ENCODE measurements at places on chromosomes 11 and 22.

DNA sequence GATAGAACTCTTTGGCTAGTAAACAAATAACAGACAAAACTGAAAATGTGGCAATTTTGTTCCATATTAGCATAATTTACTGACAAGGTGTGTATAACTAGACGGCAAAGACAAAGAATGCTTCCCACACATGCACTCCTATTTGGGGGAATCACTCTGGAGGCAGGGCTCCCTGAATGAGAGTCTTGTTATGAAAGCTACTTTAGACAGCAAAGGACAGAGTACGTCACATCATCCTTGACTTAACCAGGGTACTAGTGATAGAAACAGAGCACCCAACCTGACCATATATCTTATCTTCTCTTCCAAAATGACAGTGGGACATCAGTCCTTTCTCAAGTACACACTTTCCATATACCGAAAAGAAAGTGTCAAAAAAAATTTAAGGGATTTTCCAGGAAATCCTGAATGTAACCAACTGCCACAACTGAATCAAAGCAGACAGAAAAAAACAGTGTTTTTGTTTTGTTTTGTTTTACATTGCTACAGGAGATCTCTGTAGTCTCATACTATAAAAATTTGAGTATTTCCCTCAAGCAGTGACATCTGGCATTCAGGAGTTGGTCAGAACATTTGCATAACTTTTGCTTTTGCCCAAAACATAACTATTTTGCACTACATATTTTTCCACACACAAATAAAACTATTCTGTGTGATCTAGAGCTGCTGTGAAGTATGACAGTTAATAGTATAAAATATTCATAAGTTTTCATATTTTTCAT, 98.9 kb downstream of the ARHGAP20 start:
- no peak for DNase-seq

- DNase-seq: no peak
Measured at GRCh38 chr11:88583251-88583650, 245.7 kb upstream of the CTSC start.

DNA sequence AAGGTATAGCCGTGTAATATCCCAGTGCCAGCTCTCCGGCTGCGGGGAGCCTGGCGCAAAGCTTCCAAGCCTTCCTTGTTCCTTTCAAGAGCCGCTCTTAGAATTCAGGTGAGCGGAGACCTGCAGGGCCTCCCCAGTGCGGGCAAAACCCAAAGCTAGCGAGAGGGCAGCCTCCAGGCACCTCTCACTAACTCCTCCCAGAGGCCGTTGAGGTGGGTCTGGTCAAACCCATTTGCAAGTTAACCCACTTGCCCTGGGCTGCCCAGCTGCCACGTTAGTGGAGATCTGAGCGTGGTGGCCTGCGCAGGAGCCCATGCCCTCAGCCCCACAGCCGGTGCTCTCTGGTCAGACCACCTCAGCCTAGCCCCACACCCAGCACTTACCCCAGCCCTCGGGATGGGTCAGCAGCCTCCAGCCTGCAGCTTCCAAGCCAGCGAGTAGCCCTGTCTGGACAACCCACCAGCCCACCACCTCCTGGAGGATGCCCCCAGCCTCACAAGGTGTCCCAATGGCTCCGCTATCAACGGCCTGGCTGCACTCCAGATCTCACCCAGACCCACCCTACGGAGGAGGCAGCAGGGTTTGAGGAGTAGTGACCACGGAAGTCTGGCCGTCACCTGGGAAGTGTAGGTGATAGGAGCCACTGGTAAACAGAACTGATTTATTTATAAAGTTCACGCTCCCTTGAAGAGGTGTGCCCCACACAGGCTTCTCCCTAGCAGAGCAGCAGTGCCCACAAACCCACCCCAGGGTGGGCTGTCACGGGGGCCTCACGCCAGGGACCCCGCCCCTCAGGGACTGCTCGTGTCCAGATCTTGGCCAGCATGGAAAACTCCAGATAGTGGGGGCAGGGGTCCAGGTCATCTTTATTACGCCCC, 2.3 kb downstream of the ASCL2 start:
- DNase-seq: no peak

DNA sequence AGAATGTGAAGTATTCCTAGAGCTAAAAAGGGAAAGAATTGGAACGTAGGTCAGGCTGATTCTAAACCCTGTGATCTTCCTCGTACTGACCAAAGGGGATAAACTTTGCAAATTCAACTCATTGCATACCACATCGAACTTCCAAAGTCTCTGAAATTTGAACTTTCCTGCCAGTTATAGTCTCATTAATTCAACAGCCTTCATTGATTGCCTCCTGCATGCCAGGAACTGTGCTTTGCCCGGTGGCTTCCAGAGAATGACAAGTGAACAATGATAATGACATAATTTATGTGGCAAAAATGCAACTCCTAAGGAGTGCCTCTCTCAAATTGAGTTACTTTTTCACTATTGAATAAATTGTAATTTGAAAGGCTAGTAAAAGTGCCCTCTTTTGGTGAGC, 107.7 kb upstream of the LDLRAD3 start:
- DNase-seq: no peak

GRCh38 chr11:131385763-131386390, 15.5 kb downstream of the NTM start:
- DNase-seq: no peak

- DNase-seq: no peak
Measured at GRCh38 chr11:102546923-102547471, 16.4 kb upstream of the MMP7 start.

- DNase-seq: no peak
Measured at GRCh38 chr11:77211594-77212251, 83.7 kb downstream of the MYO7A start.

GRCh38 chr11:76831686-76832310, 28.9 kb upstream of the ACER3 start:
- no peak for DNase-seq

GRCh38 chr11:1565904-1566247, 6.2 kb downstream of the DUSP8 start:
- DNase-seq: no peak

GRCh38 chr11:126993599-126993998, 7.0 kb downstream of the KIRREL3 start:
- no peak for DNase-seq

- no peak for DNase-seq
Measured at GRCh38 chr11:96484361-96484760, 94.5 kb downstream of the JRKL start.

GRCh38 chr11:85855341-85855656, at the start of gene CCDC83:
Gene CCDC83, plus strand, starts transcription at chr11:85855383. Its CDS starts 9,741 bp downstream, at chr11:85865124.
- no peak for DNase-seq

GRCh38 chr11:19344661-19345518, 104.1 kb upstream of the E2F8 start:
- no peak for DNase-seq
